ENCODE measurements at places on chromosomes 5 and 9. TPM values are rescaled to one million over a fixed set of nuclear protein-coding genes. Genes with fewer than 3 reads are reported as not detected.

GRCh38 chr9:135711391-135711790 is 9.4 kb downstream of the KCNT1 start:
- DNase-seq, result no peak

DNA sequence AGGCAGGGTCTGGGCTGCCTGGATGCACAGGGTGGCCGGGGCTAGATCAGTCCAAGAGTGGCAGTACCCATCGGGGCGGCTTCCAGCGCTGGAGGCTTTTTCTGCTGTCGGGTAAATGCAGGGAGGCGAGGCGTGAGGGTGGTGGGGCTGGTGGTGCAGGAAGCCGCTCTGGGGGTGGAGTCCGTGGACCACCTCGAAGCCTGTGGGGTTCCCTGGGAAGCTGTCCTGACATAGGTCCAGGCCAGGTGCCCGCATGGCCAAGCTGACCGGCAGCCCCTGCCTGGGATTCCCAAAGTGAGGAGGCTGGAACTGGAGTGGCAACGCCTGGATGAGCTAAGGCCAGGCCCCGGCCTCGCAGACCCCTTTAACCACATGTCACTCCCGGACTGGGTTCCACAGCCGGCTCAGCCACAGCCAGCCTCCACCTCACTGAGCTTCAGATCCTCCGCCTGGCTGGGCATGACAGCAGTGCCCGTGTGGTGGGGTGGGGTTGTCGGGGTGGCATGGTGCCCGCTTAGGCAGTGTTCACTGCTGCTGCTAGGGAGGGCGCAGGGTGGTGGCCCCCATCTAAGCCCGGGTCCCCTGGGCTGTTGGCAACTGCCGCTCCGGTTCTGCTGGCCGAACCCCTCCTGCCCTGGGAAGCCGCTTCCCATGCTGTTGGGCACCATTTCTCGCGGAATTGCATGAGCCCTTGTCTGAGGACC is 1.4 kb upstream of the QRFP start:
- no peak for DNase-seq

DNA sequence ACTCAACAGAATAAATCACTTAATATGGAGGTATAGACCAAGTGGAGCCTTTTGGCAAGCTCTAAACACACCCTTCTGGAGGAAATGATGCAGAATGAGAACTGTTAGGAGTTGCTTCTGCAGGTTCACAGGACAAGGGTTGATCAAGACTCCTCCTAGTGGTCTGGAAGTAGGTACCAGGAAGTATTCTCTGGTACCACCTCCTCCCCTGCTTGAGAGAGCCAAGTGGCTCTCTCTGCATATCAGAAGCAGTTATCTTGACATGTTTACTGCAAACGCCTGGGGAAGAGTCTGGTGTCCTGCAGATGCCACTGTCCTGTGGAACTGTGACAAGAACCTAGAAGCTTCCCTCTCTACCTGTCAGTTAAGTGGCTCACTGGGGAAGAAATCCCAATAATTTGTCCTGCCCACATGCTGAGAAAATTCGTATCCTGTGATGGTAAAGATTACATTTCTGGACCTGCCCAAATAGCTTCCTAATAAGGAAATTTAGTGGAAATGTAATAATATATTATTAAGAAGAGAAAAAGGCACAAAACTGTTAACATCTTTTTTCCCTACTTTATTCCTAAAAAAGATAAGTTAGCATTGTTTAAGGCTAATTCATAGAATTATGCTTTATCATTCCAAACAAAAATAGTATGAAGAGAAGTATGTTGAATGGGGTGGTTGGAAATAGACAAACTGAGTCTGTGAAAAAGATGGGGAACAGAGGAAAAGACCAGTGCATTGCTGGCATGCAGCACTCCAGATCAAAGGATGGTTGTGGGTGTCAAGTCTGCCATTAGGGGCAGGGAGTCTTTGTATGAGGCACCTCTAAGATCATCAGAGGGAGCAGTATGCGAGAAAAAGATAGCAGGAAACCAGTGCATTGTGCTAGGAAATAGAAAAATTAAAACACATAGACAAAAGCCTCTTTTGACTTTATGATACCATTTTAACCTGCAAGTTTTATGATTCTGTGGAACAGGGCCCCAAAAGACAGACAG is 118.8 kb downstream of the CDC42SE2 start:
- peak; percentile 24 for DNase-seq

DNA sequence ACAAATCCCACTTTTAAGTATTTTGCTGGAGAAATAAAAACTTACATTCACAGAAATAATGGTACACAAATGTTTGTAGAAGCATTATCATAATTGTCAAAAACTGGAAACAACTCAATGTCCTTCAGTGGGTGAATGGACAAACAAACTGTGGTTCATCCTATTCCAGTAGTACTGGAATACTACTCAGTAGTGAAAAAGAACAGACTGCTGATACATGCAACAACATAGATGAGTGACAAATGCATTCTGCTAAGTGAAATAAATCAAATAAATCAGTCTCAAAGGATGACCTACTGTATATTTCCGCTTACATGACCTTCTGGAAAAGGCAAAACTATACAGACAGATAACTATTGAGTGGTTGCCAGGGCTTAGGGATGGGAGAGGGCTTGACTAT is 114.1 kb downstream of the ANKRD55 start:
- no peak for DNase-seq

DNA sequence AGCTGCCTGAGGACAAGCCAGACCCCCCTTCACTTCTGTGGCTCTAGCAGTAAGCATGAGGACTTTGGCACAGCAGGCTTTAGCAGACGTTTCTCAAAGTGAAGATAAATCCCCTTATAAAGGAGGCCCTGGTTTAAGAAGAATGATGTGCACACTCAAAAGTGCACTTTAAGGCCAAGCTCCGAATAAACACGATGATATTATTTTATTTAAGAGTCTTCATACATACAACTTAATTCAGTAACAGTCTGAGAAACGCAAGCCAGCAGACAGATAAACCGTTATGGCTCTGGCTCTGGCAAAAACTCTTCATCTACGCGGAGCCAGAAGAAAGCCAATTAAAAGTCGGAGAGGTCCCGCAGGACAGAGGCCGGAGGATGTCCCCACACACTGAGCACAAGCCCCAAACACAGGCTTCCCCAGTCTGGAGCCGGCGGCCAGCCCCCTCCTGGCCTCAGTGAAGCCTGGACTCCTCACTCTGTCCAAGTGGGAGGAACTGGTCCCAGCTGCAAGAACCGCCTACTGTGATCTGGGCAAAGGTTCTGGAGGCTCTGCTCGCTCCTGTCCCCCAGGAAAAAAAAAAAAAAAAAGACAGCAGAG is 44.6 kb downstream of the ADAMTS2 start:
- DNase-seq, result no peak

Gene MARCOL
- not detected for polyA plus RNA-seq

GRCh38 chr9:118418887-118419565 is 714.8 kb downstream of the TLR4 start:
- no peak for DNase-seq

- no peak for DNase-seq
Observed at GRCh38 chr9:127982912-127983311, 2.1 kb upstream of the EEIG1 start.

- DNase-seq, result no peak
Observed at GRCh38 chr5:125321654-125322053, 575.2 kb upstream of the ZNF608 start.

Gene CERCAM
- polyA plus RNA-seq, result 1.1 TPM

DNA sequence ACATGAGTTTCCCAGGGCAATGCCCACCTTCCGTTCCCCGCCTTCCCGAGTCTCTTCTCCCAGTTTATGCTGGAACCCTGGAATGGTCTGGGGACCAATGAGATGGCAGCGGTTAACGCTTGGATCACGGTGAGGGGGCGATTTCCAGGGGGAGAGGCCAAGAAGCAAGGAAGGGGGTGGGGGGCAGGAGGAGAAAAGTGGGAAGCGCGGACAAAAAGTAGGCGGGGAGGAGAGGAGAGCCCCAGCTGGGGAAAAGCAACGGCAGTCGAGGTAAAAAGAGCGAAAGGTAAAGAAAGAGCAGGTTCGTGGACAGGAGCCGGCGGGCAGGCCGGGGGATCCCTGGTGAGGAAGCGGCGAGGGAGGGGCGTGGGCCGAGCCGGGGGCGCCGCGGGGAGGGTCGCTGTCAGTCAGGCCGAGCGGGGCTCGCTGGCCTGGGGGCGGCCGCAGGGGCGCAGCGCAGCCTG is 508 bp upstream of the SNCAIP start:
- no peak for DNase-seq

- no peak for DNase-seq
Observed at GRCh38 chr5:1593903-1594356, 70.2 kb upstream of the LPCAT1 start.

DNA sequence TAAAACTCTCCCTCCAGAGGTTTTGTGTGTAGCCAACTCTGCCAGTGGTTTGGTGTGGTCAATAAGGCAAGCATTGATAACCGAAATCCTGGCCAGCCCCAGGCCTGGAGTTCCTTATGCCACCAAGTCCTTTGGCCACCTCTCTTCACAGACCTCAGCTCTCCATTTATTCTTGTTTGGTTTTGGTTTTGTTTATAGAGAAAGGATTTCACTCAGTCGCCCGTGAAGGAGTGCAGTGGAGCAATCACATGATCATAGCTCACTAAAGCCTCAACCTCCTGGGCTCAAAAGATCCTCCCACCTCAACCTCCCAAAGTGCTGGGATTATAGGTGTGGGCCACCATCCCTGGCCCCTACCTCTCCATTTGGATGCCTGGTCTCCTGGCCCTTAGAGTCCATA is 55.4 kb upstream of the PPARGC1B start:
- DNase-seq, result no peak

Gene CDH18
- polyA plus RNA-seq, result not detected

Gene SHISAL2B
- not detected for polyA plus RNA-seq

GRCh38 chr5:172835290-172835993 is 1.4 kb downstream of the ERGIC1 start:
- DNase-seq, result no peak

Gene MYOZ3
- polyA plus RNA-seq, result not detected

- no peak for DNase-seq
Observed at GRCh38 chr9:92278110-92278509, 15.4 kb downstream of the IARS1 start.

Gene CDH9
- polyA plus RNA-seq, result not detected

GRCh38 chr9:131668057-131668438 is 71.8 kb downstream of the RAPGEF1 start:
- DNase-seq, result no peak

DNA sequence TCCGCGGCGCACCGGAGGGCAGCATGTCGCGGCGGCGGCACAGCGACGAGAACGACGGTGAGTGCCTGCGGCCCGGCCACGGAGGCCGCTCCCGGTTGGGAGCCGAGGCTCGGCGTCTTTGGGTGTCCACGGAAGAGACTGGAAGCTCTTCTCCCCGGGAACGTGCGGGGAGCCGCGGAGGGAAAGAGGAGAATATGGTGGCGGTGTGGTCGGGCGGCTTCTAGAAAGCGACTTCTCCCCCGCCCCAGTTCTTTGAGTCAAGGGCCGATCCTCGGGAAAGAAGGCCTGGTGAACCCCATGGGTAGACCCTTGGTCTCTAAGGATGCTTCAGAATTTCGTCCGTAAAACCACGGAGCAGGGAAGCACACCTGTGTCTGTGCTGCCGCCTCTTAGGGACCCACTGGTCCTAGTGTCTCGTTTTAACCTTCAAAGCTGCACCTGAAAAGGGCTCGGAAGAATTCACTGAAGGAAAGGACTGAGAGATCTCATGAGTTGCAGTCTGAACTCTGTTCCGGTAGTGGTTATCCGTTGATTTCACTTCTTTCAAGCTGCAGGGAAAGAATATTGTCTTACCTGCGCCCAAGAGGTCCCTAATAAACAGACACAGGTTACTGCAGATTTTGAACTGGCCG is 354 bp downstream of the NCBP1 start:
- no peak for DNase-seq

DNA sequence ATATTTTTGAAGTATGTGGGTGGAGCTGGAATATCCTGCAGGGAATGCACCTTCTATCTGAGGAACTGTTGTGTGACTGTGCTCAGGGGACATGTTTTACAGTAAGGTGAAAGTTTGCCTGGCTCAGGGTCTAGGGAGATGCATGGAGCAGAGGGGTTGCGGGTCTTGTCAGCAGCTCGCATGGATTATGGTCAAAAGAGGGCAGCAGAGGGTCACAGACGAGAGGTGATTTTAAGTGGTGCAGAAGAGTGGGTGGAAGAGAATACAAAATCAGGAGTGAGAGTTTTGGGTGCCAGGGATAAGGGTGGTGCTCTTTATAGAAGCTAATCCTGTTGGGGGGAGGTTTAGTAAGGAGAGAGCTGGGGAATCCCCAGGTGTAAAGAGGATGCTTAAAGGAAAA is 53.5 kb upstream of the GRIN3A start:
- no peak for DNase-seq

DNA sequence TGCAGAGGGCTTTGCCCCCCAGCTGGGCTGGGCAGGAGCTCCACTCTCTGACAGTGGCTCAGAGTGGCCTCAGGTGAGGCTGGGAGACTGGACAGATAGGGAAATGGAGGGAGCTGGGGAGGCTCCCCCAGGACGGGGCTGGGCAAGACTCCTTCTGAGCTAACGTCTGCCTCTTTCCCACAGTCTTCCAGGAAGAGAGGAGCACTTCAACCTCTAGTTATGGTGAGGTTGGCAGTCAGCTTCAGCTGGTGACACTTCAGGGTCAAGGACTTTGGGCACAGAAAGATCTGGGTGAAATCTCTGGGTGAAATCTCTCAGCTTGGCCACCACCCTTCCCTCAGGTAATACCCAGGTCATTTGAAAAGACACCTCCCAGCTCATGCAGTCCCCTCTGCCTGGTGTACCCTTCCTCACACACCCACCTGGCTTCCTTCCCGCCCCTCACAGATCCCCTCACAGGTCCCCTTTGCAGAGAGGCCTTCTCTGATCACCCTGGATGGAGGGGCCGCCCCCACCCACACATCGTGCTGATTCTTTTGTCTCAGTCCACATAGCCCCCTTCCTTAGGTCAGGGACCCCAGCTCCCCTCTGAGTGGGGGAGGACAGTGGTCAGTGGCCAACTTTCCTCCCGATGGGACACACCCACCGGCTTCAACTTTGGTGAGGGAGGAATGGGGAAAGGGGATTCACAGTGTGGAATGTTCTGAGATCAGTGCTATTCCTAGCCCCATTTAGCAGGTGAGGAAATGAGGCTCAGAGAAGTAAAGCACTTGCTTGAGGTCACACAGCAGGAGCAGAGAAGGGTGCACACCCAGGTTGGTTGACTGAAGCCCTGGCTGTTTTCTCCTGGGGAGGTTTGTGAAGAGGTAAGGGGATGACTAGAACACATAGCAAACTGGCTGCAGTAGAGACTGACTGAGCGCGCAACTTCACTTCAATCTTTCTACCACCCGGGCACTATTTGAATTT is 15.8 kb upstream of the NEURL1B start:
- DNase-seq, result no peak

Gene LYSMD3
- 13.0 TPM for polyA plus RNA-seq

DNA sequence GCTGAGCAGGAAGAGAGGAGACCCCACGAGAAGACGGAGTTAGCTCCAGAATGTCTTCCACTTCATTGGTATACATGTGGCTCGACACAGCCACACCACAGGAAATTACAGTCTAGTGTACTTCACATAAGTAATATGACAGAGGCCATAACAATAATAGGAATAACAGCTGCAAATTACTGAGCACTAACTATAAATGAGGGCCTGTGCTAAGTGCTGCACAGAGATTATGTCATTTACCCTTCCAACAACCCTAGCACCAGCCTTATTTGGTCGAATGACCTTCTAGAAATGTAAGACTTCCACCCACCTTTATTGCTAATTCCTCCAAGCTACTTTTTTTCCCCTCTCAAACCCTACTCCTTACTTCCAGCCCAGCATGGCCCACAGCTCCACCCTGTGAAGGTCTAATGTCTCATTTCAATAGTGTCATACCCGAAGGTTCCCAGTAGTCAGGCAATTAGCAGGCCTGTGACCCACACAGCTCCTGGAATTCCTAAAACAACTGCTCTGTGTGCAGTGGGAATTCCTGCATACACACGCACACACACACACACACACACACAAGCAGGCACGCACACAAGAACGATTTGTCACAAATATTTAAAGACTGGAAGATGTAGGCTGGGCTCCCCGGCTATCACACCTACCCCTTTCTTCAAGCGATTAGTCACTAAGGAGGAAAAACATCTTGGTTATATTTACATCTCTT is 134.5 kb downstream of the FRMD3 start:
- no peak for DNase-seq
